HS-5 (cell line): ENCODE measurements at places on chromosomes 2 and 18.
A peak's percentile ranks its signal among the peaks of the same experiment; 100 is the strongest.

GRCh38 chr2:29587402-29588190 lies 333.8 kb downstream of the ALK start:
- no peak for DNase-seq

GRCh38 chr18:59005262-59005661 lies 134.4 kb upstream of the SEC11C start:
- no peak for DNase-seq

- no peak for DNase-seq
Observed at GRCh38 chr2:226882606-226883005, 46.8 kb downstream of the RHBDD1 start.

- no peak for DNase-seq
Observed at GRCh38 chr18:74142252-74142651, 5.4 kb downstream of the FBXO15 start.

DNA sequence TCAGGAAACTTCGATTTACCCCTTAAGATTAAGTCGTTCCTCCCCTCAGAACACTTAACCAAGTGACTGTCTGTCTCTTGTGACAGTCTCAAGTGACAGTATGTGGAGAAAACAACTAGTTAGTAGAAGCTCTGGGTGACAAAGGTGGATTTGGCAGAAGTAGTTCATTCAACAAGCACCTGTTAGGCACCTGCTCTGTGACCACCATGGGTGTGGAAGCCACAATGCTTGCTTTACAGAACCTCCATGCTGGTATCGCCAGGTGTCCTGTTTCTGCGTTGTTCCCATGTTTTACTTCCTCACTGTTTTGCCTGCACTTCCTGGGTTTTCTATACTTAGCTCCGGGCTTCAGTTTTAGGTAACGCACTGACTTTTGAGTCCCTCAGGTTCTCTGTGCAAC lies 337.4 kb upstream of the DCC start:
- DNase-seq: no peak

DNA sequence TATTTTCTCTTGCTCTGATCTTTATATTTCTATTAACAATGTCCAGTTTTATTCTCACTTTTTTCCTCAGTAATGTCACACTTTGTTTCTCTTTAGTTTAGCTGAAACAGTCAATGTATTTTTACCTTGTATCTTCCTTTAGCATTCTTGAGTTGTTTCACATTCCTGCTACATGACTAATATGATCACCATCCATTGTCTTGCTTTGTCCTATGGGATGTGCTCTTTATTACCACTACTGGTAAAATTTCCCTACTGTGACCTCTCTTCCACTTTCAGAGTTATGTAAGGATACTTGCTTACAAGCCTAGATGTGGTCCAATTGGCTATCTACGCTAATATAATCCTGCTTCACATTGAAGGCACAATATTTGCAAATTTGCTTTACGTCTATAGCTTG lies 457.9 kb downstream of the PIK3C3 start:
- peak; percentile 41 for DNase-seq

GRCh38 chr18:72819050-72819449 lies 48.7 kb downstream of the NETO1 start:
- no peak for DNase-seq

DNA sequence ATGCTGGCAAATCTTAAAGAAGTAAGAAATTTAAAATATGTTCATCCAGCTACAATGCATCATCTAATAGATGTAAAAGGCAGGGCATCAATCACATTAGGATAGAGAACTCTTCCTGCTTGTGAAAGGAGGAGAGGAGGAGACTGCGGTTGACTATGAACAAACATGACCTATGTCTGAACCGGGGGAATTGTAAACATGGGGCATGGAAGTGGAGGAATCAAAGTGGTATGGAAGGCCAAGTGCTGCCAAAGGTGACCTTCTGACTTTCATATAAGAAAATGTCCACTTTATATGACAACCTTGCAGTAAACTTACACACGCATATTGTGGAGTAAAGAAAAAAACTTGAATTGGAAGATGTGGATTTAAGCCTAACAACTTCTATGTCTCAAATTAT lies 20.0 kb upstream of the SLC8A1 start:
- no peak for DNase-seq

GRCh38 chr18:68713131-68713530 lies 1.8 kb downstream of the TMX3 start:
- no peak for DNase-seq

- no peak for DNase-seq
Observed at GRCh38 chr18:37396971-37397720, 168.5 kb downstream of the CELF4 start.

GRCh38 chr2:54570925-54571694 lies 115.0 kb downstream of the SPTBN1 start:
- peak; percentile 73 for DNase-seq

DNA sequence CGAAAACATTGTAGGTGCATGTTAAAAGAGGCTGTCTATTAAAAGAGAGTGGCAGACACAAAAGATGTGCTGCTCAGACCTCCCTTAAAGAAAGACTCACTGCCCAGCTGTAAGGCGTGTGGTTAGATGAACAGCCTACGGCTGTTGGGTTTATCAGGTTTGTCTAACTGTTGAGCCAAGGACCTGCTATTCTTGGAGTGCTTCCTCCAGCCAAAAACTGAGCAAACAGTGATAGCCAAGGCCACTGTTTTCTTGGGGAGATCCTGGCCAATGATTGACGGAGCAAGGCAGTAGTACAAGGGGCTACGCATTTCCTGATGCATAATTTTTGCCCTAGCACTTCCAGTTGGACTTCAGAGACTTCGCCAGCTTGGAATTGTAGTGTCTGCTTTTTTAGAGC lies 1.4 kb upstream of the RAB3GAP1 start:
- DNase-seq: no peak

DNA sequence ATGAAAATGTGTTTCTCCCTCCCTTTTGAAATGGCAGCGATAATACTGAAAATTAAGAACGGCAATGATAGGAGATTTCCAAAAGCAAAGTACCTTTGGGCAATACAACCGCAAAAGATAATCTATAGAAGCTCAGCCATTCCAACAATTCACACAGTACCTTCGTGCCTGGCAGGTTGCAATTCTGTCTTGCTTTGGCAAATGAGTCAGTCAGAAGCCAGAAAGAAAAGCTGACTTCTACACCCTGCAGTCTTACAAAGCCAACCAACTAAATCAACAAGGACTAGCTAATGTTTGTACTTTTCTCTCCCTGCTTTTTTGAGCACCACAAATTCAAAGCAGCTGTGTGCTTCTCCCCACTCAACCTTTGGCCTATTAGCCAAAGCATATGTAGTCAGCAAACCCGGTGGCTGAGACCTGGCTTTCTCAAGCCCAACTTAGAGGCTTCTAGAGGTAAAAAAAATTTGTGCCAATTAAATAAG lies 25.7 kb upstream of the ID2 start:
- DNase-seq: no peak

DNA sequence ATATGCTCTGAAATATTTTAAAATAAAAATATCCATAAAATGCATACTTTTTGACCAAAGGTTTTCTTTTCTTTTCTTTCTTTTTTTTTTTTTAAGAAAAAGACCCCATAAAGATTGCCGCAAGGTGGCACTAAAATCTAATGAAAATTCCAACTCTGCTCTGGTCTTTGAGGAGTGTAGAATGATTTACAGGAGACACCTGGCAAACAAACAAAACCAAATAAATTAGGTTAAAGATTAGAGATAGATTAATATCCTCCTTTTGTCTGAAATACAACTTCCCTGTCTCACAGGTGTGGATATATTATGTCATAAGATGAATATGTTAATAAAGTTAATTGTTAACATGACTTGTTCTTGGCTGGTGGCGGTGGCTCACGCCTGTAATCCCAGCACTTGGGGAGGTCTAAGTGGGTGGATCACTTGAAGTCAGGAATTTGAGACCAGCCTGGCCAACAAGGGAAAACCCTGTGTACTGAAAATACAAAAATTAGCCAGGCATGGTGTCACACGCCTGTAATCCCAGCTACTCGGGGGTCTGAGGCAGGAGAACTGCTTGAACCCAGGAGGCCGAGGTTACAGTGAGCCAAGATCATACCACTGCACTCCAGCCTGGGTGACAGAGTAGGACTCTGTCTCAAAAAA lies 3.5 kb upstream of the RHOB start:
- no peak for DNase-seq

- DNase-seq: no peak
Observed at GRCh38 chr2:62920070-62920469, 130.6 kb upstream of the OTX1 start.

DNA sequence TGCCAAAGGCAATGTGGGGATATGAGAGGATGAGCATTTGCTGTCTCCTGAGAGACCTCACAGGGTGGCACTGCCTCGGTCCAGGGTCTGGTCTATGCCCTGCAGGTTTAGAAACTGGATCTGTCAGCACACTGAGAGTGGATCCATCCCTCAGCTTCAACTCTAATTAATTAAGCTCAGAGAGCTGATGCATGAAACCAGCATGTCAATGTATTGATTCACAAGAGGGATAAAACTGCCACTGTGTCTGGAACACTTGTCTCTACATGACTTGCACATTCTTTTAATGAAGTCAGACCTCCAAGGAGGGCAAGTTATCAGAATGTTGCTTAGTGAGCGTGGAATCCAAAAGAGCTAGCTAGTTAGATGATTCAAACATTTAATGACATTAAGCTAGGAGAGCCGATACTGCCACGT lies 22.5 kb upstream of the POLE4 start:
- DNase-seq: no peak

- DNase-seq: no peak
Observed at GRCh38 chr2:171173087-171173486, 12.4 kb upstream of the TLK1 start.

DNA sequence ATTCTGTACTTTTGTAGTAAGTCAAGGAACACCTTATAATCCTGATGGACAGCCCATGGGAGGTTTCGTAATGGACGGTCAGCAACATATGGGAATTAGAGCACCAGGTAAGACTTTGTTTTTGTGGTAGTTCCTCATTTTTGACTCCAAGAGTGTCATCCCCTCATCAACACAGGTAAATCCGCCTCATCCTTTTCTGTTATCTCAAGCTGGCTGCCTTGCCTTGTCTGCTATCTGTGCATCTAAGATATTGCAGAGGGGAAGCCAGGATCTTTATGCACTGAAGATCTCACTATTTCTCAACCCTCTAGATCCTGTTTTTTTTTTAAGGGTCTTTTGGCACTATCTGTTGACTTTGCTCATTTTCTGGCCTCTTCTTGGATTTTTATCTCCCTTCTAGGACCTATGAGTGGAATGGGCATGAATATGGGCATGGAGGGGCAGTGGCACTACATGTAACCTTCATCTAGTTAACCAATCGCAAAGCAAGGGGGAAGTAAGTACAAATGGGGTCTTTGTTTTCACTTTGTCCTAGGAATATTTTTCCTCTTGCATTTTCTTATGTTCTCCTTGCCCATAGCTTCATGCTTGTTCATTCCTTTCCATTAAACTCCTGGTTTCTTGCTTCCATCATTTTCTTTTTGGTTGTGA lies 133.8 kb downstream of the MEIS1 start:
- no peak for DNase-seq

- DNase-seq: peak; percentile 71
Observed at GRCh38 chr2:160752475-160753330, 259.1 kb upstream of the RBMS1 start.

DNA sequence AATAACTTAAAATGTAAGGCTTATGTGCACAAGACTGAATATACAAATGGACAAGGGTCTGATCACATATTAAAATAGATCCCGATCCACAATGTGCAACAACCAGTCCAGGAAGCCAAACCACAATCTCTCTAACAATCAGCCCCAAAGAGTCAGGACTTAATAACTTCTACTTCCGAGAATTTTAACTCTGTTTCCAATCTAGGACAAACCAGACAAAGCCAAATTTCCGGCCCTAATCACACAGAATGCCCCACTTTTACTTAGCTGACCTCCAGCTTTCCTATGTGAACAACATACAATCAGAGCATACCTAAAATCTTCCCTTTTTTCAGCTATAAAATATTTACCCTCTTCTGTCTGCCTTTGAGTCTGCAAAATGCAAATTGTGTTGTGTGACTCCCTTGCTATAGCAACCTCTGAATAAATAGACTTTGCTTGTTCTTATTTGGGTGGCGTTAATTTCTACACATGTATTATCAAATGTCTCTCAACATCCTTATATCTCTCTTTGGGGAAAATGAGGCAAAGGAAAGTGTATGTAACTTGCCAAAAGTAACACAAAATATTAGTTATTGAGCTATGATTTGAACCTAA lies 381.9 kb upstream of the MC4R start:
- DNase-seq: no peak

- no peak for DNase-seq
Observed at GRCh38 chr18:13579874-13580273, 146.5 kb downstream of the FAM210A start.

GRCh38 chr2:33144243-33144642 lies 197.5 kb downstream of the LTBP1 start:
- no peak for DNase-seq

DNA sequence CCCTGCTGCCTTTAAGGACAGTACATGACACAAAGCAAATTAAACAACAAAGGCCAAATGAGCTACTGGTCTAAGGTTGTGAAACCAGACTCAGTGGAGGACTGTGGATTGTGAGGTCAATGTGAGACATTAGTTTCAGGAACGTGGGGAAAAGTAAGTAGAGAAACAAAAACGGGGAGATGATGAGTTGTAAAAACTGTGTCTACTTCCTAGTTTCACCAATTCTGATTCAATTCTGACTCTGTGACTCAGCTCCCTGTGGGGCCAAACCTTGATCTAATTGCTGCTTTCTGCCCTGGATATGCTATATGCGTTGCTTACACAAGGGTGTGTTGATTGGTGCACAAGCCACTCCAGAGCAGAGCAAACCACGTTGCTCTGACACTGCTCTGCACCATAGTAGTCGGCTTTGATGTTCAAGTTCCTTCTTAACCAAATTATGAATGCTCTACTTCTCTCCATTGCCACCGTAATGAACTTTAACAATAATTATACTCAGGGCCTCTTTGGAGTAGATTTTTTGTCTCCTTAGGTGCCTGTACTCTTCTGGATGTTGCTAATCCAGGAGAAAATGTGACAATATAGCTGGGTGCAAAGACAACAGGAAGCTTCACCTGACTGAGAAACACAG lies 1640.1 kb upstream of the CELF4 start:
- DNase-seq: no peak

GRCh38 chr2:1728821-1729220 lies 15.5 kb downstream of the PXDN start:
- no peak for DNase-seq

DNA sequence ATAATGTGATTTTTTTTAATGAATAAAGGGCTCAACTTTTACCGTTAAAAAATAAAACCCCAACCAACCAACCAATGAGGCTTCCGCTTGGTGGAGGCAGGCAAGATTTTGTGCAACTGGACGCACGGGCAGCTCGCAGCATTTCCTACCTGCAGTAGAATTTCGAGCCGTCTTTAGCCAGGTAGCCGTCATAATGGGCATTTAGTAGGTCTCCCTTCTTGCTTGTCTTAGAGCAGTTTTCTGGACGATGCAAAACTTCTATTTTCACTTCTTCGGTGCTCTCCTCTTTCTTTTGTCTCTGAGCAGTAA lies 316 bp downstream of the FKBP7 start:
- no peak for DNase-seq

GRCh38 chr2:17538022-17538843 lies 2.3 kb upstream of the VSNL1 start:
- no peak for DNase-seq

- no peak for DNase-seq
Observed at GRCh38 chr2:60522462-60522861, 31.0 kb downstream of the BCL11A start.
